ENCODE measurements at places on chromosomes 4 and X. TPM values are rescaled to one million over a fixed set of nuclear protein-coding genes. Genes with fewer than 3 reads are reported as not detected.

TMEM187 gene
- 4.8 TPM for total RNA-seq

DNA sequence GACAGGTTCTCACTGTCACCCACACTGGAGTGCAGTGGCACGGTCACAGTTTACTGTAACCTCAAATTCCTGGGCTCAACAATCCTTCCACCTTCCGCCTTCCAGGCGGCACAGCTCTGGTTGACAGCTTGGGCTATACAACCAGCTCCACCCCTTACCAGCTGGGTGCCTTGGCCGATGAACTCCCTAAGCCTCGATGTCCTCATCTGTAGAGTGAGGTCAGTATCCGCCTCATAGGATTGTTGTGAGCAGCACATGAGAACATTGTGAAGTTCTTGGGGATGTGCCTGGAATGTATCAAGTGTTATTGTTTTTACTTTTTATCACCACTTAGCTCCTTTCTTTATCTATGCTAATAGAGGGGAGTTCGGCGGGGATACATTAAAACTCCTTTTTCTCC is 23.3 kb downstream of the UCHL1 start:
- H3K36me3 ChIP-seq, result no peaks in the 10 kb centered on the region
- DNase-seq, result no peak
- H3K4me1 ChIP-seq, result no peaks in the 10 kb centered on the region
- H3K27me3 ChIP-seq, result no peaks in the 10 kb centered on the region
- no peak overlapping the region for H3K27ac ChIP-seq

DNA sequence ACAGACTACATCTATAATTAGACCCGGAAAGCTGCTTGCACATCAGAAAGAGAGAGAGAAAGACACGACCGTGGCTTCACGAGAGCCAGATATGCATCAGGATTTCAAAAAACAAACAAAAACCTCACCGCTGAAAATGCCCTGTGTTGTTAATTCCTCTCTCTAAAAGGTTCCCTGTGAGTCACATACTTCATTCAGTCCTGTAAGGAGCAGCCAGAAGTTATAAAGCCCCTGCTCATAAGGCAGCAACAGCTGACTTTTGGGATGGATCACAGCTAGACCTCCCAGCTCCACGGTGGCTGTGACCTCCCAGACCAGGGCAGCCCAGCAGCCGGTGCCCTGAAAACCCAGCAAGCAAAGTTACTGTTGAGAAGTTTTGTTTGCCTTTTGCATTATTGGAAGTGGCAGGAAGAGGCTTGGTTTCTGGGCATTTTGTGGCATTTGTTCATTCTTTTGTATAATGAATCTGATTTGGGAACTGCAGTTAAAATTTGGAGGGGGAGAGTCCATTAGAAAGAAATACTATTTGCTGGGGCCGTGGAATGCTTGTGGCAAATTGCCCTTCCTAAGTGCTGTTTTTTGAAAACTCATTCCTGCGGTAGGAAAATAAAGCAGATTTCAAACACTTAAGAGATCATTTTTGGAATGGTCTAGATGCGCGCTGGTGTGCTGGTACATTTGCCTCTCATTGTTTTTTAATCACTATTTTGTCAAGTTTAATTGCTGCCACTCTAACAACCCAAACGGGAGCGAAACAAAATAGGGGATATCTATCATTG is 520.4 kb downstream of the BCOR start:
- no peaks in the 10 kb centered on the region for H3K27me3 ChIP-seq
- no peak overlapping the region for H3K27ac ChIP-seq
- H3K36me3 ChIP-seq, result no peaks in the 10 kb centered on the region

GRCh38 chr4:123304151-123304964 is 92.2 kb upstream of the SPRY1 start:
- H3K27me3 ChIP-seq, result peaks cover 27% of the 10 kb centered on the region
- H3K27ac ChIP-seq, result no peak overlapping the region
- H3K36me3 ChIP-seq, result no peaks in the 10 kb centered on the region

FGF16 gene
- 4.4 TPM for total RNA-seq

PRDM5 gene
- 15.6 TPM for total RNA-seq

CCNQ gene
- total RNA-seq, result 19.2 TPM

DNA sequence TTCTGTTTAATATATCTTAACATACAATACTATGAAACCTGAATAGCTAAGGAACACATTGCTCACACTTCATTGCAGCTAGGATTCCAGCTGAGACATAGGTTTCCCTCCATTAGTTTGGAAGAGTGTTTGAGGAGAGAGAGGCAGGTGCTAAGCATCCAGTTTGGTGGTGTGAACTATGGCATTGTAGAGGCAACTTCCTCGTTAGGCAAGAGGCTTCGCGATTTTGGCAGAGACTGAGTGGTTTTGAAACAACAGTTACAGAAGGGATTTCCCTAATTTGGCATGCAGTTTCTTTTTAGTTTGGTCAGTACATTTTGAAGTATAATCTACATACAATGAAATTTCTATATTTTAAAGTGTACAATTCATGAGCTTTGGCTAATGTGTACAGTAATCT is 117.1 kb upstream of the BMP3 start:
- no peak overlapping the region for H3K4me3 ChIP-seq
- no peaks in the 10 kb centered on the region for H3K36me3 ChIP-seq
- H3K4me1 ChIP-seq, result no peaks in the 10 kb centered on the region
- H3K27me3 ChIP-seq, result no peaks in the 10 kb centered on the region
- H3K27ac ChIP-seq, result no peak overlapping the region
- no peak for DNase-seq

TRPC5OS gene
- total RNA-seq, result not detected

DNA sequence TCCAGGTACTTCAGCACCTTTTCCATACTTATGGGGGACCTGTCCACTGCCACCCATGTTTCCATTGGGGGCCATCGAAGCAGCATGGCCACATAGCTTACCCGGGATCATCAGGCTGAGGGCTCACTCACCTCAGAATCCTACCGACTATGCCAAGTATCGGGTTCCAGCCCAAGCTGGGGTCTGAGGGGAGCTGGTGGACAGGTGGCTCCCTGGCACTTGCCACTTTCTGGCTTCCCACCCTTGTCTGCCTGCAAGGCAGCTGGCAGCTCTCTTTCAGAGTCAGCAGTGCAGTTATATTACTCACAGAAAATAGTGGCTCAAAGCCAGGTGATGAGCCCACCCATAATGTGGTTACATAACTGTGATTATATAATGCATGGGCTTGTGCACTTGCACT is 1153.8 kb downstream of the STIM2 start:
- no peak overlapping the region for H3K27ac ChIP-seq
- DNase-seq, result no peak
- H3K4me1 ChIP-seq, result no peaks in the 10 kb centered on the region
- no peaks in the 10 kb centered on the region for H3K27me3 ChIP-seq

GRCh38 chrX:153474266-153474665 is 3.9 kb upstream of the HAUS7 start:
- H3K36me3 ChIP-seq, result no peaks in the 10 kb centered on the region
- no peak overlapping the region for H3K27ac ChIP-seq
- no peak for DNase-seq
- H3K4me1 ChIP-seq, result no peaks in the 10 kb centered on the region

- H3K36me3 ChIP-seq, result no peaks in the 10 kb centered on the region
- H3K27ac ChIP-seq, result no peak overlapping the region
- no peak overlapping the region for H3K4me3 ChIP-seq
- H3K27me3 ChIP-seq, result no peaks in the 10 kb centered on the region
- H3K4me1 ChIP-seq, result no peaks in the 10 kb centered on the region
Observed at GRCh38 chrX:18994713-18995112, 10.8 kb upstream of the PHKA2 start.

GLRA2 gene
- total RNA-seq, result not detected

DNA sequence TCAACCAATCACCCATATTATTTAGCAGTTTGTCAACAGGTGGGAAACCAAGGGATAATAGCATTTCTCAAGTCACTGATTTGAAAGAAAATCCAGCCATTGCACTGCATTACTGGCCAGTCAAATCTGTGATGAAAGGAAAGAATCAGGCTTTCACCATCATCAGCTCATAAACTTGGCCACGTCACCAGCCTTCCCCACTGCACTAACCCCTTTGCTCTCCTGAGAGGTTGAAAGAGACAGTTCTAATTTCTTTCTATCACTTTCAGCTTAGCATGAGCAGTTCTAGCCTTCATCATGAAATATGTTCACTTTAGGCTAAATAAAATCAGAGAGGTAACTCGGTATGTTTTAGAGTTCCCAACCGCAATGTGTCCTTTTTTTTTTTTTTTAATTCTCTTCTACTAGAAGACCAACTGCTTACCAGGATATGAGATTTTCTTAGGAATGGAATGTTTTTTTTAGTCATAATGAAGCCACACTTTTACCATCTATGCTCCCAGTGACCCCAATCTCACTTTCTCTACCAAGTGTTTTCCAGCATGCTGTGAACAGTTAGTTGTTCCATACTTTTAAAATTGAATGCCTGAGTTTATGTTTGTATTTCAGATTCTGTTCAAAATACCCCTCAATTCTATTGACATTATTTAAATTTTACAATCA is 55.7 kb upstream of the SLC7A11 start:
- no peaks in the 10 kb centered on the region for H3K27me3 ChIP-seq
- H3K4me1 ChIP-seq, result no peaks in the 10 kb centered on the region
- no peaks in the 10 kb centered on the region for H3K36me3 ChIP-seq
- DNase-seq, result no peak

GRCh38 chrX:33211356-33212260 is at the start of gene DMD:
TSS of gene DMD (minus strand) at chrX:33211549. CDS start at chrX:33211312, 237 bp downstream.
- H3K27ac ChIP-seq, result no peak within 1 kb of the TSS
- peak; percentile 54 for DNase-seq
- no peaks in the 10 kb centered on the region for H3K27me3 ChIP-seq
- H3K4me3 ChIP-seq, result no peak within 1 kb of the TSS

DNA sequence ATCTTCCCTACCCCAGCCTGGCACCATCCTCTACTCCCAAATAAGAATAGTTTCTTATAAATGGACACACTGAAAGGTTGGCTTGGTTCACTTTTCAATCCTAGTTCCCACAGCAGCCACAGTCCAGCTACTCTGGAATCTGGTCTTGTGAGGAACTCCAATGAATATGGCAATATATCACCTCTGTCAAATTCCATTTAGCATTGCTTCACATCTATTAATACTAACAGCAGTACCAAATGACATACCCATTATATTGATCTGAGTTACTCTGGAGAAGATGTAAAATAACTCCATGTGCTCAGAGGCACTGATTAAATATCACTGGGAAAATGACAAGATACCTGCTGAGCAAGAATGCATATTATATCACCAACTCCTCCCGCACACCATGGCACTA is 8.6 kb downstream of the OPHN1 start:
- H3K36me3 ChIP-seq, result no peaks in the 10 kb centered on the region
- no peaks in the 10 kb centered on the region for H3K4me1 ChIP-seq
- no peak overlapping the region for H3K4me3 ChIP-seq
- H3K27ac ChIP-seq, result no peak overlapping the region
- H3K27me3 ChIP-seq, result no peaks in the 10 kb centered on the region

DNA sequence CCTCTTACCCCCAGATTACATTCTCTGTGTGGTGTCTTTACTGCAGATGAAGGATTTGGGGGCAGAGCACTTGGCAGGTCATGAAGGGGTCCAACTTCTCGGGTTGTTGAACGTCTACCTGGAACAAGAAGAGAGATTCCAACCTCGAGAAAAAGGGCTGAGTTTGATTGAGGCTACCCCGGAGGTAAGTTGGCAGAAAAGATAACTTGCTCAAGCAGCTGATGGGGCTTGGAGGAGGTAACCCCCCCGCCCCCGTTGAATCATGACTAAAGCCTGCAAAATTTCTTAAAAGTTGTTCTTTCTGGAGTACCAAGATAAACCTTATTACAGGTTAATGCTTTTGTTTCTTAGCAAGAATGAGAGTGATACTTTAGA is 1.5 kb downstream of the CCNG2 start:
- peaks cover 5% of the 10 kb centered on the region for H3K4me1 ChIP-seq
- H3K4me3 ChIP-seq, result peak overlapping the region; percentile 98
- DNase-seq, result no peak
- H3K27me3 ChIP-seq, result no peaks in the 10 kb centered on the region
- no peak overlapping the region for H3K27ac ChIP-seq

GRCh38 chr4:38040619-38041018 is 80.4 kb downstream of the PTTG2 start:
- H3K4me1 ChIP-seq, result no peaks in the 10 kb centered on the region
- H3K4me3 ChIP-seq, result no peak overlapping the region
- no peak overlapping the region for H3K27ac ChIP-seq

DNA sequence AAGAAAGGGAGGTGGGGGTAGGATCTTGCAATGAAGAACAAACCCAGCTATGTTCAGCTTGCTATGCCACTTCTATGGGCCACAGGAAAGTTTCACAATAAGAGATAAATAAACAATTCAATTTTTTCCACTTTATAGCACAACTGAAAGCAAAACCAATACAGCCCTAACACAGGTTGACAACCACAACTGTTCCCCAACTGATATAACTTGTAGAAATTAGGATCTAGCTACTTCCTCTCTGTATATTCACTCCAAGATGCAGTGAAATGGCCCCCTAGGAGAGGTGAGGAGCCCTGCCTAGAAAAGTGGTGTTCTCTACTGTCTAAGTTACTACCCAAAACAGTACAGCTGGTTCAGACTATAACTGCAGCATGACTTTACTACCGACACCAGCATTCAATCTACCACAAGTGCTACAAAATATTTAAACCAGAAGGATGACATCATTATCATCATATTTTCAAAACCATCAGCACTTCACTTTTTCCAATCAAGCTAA is 77.0 kb downstream of the FBXW7 start:
- H3K36me3 ChIP-seq, result no peaks in the 10 kb centered on the region
- no peak overlapping the region for H3K27ac ChIP-seq
- no peaks in the 10 kb centered on the region for H3K4me1 ChIP-seq
- no peak for DNase-seq

PHKA1 gene
- total RNA-seq, result 9.1 TPM

- no peak for DNase-seq
- H3K4me3 ChIP-seq, result no peak overlapping the region
- peaks cover 68% of the 10 kb centered on the region for H3K27me3 ChIP-seq
- no peaks in the 10 kb centered on the region for H3K36me3 ChIP-seq
- H3K4me1 ChIP-seq, result no peaks in the 10 kb centered on the region
Observed at GRCh38 chr4:151854731-151855130, 93.9 kb upstream of the GATB start.

MAGEA10 gene
- total RNA-seq, result not detected

DNA sequence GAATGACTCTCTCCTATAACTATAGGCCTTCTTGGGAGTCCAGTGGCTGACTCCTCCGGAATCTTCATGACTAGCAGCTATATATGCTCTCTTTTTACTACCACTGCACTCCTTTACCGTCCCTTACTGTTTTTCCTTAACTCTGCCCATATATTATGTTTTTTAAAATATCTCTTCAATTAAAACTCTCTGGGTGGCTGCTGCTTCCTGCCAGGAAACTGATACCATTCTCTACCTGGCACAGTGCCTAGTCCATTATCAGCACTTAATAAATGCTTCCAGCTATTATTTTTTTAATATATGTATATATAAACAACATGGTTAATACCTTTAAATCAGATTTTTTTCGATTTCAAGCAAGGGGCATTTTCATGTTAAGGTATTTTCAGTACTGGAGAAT is 136.6 kb upstream of the FAM47B start:
- H3K4me1 ChIP-seq, result no peaks in the 10 kb centered on the region
- DNase-seq, result no peak
- no peak overlapping the region for H3K4me3 ChIP-seq
- H3K36me3 ChIP-seq, result no peaks in the 10 kb centered on the region
- no peak overlapping the region for H3K27ac ChIP-seq

CENPE gene
- total RNA-seq, result 23.8 TPM

GRCh38 chrX:137171626-137172025 is 137.8 kb upstream of the GPR101 start:
- H3K27ac ChIP-seq, result no peak overlapping the region
- no peaks in the 10 kb centered on the region for H3K27me3 ChIP-seq
- H3K36me3 ChIP-seq, result no peaks in the 10 kb centered on the region
- DNase-seq, result no peak
- H3K4me3 ChIP-seq, result no peak overlapping the region
